ENCODE measurements at places on chromosomes 7 and 10. TPM values are rescaled to one million over a fixed set of nuclear protein-coding genes. Genes with fewer than 3 reads are reported as not detected.

Gene AASS
- 24.3 TPM for polyA plus RNA-seq

Gene SFRP4
- polyA plus RNA-seq = 9.9 TPM

DNA sequence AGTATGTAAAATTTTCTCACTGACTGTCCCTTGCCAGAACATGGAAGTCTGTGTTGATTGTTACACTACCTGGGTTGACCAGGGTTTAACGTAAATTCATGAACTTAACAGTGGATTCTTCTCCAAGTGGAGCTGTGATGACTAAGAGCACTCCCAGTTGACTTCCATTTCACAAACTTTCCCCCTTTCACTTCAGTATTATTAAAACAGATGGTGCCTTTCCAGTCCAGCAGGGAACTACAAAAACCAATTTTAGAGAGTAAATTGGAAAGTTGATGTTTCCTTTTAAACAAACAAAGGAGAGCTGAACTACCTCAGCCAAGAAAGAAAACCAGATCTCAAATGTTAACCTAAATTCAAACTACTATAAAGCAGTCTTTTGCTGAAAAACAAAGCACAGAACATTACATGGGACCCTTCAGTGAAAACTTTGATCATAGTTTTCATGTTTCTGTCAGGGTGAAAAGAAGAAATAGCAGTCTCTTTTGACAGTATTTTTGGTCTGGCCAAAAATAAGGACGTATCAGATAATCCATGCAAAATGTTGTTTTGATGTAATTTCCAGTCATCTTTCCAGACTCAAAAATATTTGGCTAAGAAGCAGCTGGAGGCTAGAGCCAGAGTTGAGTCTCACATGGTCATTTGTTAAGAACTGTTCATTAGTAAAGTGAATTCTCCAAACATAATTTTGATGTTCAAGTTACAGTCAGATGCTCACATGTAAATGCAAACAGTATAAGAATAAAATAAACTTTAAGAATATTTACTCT, 479.9 kb upstream of the AKR1E2 start:
- peak; percentile 74 for DNase-seq

GRCh38 chr7:20742913-20743312, 43.8 kb downstream of the SP8 start:
- no peak for DNase-seq

All from muscle of back (tissue), 13 donors.